Smooth muscle cell of bladder (primary cell): ENCODE measurements at places on chromosomes 1 and 21. TPM values are rescaled to one million over a fixed set of nuclear protein-coding genes. Genes with fewer than 3 reads are reported as not detected.

SLC9C2 gene
- total RNA-seq, result not detected in 2 replicates

MAP3K7CL gene
- total RNA-seq, result 3.1 and 3.7 TPM in 2 replicates

SPRR5 gene
- total RNA-seq, result not detected in 2 replicates

TNFAIP8L2 gene
- total RNA-seq, result not detected in 2 replicates

CNR2 gene
- not detected in 2 replicates for total RNA-seq

RHD gene
- not detected in 2 replicates for total RNA-seq

NPR1 gene
- total RNA-seq, result 0.57 and 1.5 TPM in 2 replicates

FLG2 gene
- total RNA-seq, result under 0.01 TPM in 1 of 2 replicates, not detected in the other

MSH4 gene
- 0.14 and 0.46 TPM in 2 replicates for total RNA-seq

CNTN2 gene
- total RNA-seq, result not detected in 2 replicates

CELA2B gene
- total RNA-seq, result 0.18 and 0.28 TPM in 2 replicates

TENT5C gene
- total RNA-seq, result 9.0 and 10.9 TPM in 2 replicates

CDC73 gene
- total RNA-seq, result 12.8 and 19.3 TPM in 2 replicates

IGFN1 gene
- under 0.01 and 0.09 TPM in 2 replicates for total RNA-seq

ISG20L2 gene
- 5.5 and 7.5 TPM in 2 replicates for total RNA-seq

ADAMTS5 gene
- total RNA-seq, result 22.3 and 24.4 TPM in 2 replicates

RXFP4 gene
- total RNA-seq, result not detected in 2 replicates

UHMK1 gene
- 50.8 and 61.6 TPM in 2 replicates for total RNA-seq

MKNK1 gene
- total RNA-seq, result 15.1 and 21.5 TPM in 2 replicates

SPRR2G gene
- total RNA-seq, result not detected in 2 replicates

OPRD1 gene
- total RNA-seq, result under 0.01 TPM in 1 of 2 replicates, not detected in the other

E2F2 gene
- under 0.01 and 0.14 TPM in 2 replicates for total RNA-seq

FBXO44 gene
- 12.8 and 13.7 TPM in 2 replicates for total RNA-seq

TLCD4 gene
- total RNA-seq, result 0.55 and 0.85 TPM in 2 replicates

NGF gene
- total RNA-seq, result 7.2 and 8.1 TPM in 2 replicates

ZNF683 gene
- total RNA-seq, result not detected in 2 replicates

GJA8 gene
- not detected in 2 replicates for total RNA-seq

EPHB2 gene
- 11.0 and 20.7 TPM in 2 replicates for total RNA-seq

PPCS gene
- 31.9 and 33.4 TPM in 2 replicates for total RNA-seq

FMN2 gene
- 3.2 and 5.8 TPM in 2 replicates for total RNA-seq

PRDX6 gene
- total RNA-seq, result 234 and 254 TPM in 2 replicates

CAMK1G gene
- total RNA-seq, result 0.28 and 0.83 TPM in 2 replicates

UBQLN4 gene
- 8.8 and 9.4 TPM in 2 replicates for total RNA-seq

CDCA8 gene
- 0.74 and 1.00 TPM in 2 replicates for total RNA-seq

SYNJ1 gene
- total RNA-seq, result 2.8 and 4.1 TPM in 2 replicates

PARK7 gene
- 338 and 358 TPM in 2 replicates for total RNA-seq

VCAM1 gene
- total RNA-seq, result 191 and 648 TPM in 2 replicates

AMPD1 gene
- total RNA-seq, result not detected in 2 replicates

TDRKH gene
- 1.00 and 1.2 TPM in 2 replicates for total RNA-seq

CCDC18 gene
- 7.7 and 10.6 TPM in 2 replicates for total RNA-seq

KRTAP10-6 gene
- total RNA-seq, result not detected in 2 replicates
